ENCODE measurements at places on chromosomes 13 and 19.

DNA sequence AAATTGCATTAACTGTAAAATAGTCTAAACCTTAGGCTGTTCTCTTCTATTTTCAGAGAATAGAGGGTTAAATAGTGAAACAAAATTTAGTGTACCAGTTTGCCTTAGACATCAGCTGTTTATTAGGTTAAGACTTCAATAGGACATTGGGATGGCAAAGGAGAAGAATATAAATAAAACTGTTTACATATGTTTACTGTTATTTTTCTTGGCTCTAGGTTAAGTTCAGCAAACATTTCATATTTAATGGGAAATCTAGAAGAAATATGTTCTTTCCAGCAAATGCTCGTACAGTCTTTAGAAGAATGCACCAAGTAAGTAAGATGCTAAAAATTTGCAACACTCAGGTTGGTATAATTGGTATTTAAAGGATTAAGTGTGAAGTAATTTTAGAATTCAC, 76.5 kb upstream of the TEX29 start:
- no peak for DNase-seq

DNA sequence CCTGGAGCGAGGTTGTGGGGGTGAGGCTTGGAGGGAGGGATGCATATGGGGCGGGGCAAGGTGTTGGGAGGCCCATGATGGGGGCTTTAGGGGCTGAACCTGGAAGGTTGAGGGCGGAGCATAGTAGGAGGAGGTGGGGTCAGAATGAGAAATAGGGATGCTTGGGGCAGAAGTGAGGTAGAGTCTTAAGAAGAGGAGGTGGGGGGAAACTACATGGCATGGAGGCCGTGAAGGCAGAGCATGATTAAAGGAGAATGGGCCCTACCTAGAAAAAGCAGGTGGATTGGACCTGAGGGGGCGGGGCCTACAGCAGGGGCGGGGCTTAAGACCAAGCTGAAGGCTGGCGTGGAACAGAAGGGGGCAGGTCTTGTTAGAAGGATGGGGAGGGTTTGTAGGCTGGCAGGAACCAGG, 799 bp downstream of the NR1H2 start:
- peak; percentile 68 for DNase-seq

- no peak for DNase-seq
Measured at GRCh38 chr13:43303033-43303729, 279.8 kb downstream of the DNAJC15 start.

DNA sequence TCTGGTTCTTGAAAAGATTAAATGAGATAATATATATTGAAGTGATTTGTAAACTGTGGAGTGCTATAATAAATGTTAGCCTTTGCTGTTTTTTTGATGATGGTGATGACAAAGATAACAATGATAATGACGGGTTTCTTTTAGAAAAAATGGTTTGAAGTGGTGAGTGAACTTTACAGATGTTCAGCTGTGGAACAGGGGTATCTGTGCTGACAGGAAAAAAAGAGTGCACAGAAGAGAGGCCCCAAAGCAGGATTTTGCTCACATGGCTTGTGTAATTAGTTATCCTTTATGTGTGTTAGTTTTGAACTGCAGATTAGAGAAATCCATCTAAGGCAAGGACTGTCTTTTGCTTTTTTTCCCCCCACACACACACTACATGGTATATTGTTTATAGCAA, 119.2 kb downstream of the CYSLTR2 start:
- no peak for DNase-seq

GRCh38 chr19:32063601-32064000, 281.8 kb upstream of the ZNF507 start:
- no peak for DNase-seq

DNA sequence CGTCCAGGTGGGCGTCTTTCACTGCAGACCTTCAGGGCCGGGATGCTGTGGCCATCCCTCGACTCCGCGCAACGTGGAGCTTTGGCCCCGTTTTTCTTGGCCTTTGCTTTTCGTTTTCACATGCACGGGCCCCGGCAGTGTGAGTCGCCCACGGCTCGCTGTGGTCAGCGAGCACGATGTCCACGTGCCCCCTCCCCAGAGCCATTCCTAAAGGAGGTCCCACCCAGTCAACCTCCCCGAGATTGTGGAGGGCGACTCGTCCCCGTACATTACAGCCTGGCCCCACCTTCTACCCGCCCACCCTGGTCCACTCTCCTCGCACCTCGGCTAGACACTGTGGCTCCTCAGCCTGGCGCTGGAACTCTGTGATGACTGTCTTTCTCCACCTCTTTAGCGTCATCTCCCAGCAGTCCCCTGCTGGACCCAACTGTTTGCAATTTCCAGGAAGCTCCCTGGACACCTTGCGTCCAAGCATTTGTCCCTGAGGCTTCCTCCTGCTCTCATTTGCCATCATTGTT, 405 bp downstream of the ZNF446 start:
- DNase-seq: no peak

DNA sequence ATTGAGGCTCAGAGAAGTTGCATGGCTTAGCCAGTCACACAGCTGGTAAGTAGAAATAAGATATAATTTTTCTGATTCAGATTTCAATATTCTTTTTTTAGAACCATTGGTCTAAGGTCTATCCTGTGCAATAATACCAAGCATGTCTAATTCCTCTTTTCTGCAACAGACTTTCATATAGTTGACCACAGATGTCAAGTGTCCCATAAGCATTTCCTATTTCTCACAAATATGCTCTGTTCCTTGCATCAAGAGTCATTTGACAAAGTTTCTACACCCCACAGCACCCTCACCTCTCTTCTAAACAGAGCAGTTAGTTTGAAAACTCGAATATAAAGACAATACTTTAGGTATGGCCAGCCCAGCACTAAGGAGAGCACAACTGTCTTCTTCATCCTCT, 26.8 kb upstream of the SACS start:
- DNase-seq: no peak

DNA sequence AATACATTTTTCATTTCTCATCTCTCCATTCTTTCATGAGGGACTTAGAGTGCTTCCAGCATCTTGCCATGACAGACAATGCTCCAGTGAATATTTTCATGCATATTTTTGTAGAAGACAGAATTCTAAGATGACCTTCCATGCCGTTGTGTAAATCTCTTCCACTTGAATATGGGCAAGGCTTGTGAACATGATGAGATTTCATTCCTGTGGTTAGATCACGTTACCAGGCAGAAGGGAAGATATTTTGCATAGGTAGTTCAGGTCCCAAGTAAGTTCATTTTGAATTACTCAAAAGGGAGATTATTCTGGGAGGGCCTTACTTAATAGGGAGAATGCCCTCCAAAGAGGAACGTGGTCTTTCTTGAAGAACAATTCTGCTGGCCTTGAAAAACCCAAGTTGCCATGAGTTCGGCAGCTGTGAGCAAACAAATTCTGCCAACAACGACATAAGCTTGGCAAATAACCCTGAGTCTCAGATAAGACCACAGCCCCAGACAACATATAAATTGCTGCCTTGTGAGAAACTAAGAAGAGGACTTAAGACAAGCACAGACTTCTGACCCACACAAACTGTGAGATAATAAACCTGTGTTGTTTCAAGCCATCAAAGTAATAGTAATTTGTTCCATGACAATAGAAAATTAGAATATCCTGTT, 400.5 kb upstream of the GPC6 start:
- DNase-seq: no peak

GRCh38 chr13:33228648-33229445, 56.7 kb downstream of the STARD13 start:
- no peak for DNase-seq

DNA sequence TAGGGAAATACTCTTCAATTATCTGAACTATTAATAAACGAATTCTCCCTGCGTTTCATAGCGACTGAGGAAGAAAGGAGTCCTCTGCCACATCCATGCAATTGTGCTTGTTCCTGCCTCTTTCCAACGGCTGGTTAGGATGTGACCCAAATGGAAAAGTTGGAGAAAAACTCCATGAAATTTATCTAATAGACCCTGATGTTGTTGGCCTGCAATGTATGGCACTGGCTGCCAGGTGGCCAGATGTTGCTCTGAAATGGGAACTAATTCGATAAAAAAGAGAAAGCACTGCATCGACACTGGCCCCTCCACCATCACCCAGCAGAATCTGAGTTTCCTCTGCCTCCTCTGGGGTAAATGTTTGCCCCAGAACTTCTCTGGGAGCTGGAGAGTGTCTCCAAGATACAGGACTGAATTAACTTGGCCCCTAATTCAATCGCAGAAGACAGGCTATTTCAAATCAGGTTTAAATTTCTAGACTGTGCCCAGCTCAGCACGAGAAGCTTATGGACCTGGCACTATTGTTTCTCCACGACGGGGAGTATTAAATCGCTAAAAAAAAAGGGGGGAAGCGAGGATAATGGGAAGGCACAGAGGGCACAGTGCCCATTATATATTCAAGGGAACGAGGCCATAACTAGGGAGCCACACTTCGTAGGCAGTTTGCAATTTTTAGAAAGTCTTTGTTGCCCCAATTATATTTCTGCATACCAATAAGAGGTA, 103.9 kb downstream of the ZIC5 start:
- no peak for DNase-seq

DNA sequence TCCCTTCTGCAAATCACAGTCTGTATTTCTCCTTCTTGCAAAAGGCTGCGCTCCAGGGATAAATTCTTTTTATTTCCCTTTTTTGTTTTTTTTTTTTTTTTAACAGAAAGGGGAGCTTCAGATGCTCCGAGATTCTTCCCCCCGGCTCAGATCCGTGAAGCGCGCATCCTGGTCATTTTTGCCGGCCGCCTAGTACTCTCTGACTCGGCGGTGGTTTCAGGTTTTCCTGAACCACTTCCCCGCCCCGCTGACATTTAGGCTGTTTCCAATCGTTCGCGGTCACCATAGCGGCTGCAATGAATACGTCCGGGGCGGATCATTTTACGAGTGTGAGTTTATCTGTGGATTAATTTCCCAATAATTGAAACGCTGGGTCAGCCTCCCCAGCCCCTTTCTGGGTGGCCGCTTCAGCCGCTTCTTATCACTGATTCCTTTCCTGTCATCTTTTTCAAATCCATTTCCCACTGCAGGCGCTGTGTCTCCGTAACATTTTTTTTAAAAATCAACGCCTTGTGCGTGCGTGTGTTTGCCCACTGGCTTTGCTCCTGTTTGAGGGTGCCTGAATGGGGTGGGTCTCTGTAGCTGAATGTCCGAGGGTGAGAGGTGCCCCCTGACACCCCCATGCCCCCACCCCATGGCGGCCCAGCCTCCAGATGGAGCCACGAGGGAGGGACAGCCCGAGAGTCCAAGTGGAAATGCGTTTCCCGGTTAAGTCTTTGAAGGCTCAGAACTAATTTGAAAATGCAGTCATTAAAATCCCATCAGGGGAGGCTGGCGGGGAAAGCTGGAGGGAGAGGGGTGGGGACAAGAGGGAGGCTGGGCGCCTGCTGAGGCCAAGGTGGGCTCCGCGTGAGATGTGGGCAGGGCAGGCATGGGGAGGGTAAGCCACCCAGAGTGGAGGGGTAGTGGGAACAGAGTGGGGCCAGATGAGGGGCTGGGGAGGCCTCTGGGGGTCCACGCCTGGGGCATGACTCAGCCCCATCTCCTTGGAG, 10.6 kb downstream of the ONECUT3 start:
- DNase-seq: no peak

DNA sequence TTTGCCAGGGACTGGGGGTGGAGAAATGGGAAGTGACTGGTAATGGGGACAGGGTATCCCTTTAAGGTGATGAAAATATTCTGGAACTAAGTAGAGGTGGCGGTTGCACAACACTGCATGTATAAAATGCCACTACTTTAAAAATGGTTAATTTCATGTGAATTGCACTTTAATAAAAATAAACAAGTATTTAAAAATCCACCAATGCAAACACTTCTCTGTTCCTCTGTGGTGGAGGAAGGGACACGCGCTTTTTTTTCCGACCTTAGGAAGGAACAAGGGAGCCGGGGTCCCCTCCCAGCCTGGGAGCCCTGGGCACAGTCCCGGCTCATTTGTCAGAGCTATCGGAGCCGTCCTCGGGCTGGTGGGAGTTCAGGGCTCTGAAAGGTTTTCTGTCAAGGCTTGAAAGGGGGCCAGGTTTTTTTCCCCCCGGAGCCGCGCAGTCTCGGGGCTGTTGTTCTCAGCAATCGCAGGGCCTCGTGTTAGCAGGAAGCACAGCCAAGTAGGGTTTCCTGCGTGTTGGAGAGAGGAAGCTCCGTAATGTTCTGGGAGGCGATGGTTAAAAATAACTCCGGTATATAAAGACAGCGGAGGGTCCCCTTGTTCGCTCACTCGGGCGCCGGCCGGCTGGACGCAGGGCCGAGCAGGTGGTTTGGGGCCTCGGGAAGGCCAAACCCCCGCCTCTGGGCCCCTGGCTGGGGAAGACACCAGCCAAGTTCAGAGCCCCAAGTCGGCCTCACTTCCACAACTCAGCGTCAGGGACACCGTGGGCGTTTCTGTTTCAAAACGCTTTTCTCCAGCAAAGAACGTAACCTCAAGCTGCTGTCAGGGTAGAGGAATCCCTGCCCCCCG, 41.2 kb upstream of the KLF2 start:
- DNase-seq: peak; percentile 64

DNA sequence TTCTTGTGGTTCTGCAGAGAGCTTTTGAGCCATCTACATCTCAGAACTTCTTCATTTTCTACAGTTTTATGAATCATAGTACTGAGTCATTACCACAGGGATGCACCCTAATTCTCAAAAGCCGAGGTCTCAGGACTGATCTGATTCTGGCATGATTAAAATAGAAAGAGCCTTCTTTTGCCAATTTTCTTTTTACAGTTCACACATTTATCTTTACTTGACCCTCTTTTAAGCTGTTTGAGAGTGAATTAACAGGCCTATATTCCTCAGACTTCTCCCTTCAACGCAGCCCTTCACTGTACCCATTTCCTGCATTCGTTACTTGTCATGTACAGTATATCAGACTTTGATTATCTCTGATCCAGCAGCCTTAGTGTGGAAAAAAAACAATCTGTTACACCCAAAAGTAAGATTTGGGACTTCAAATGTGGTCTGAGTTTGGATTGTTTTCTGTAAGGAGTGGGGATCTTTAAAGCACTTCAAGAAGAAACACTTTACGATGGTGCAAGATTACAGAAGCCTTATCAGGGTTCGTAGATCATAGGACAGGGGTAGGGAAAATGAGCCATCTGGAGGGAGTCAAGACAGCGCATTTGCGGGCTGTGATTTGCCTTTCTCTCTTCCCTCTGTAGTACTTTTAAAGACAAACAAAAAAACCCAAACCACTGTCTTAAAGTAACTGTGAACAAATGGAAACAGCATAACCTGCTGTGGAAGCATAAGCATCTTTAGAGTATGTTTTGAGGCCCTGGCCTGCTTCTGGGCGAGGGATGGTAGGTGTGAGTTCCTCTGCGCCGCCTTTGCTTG, 15.3 kb upstream of the GPR183 start:
- peak; percentile 42 for DNase-seq

- no peak for DNase-seq
Measured at GRCh38 chr13:19181021-19181620, 503 bp downstream of the TUBA3C start.

DNA sequence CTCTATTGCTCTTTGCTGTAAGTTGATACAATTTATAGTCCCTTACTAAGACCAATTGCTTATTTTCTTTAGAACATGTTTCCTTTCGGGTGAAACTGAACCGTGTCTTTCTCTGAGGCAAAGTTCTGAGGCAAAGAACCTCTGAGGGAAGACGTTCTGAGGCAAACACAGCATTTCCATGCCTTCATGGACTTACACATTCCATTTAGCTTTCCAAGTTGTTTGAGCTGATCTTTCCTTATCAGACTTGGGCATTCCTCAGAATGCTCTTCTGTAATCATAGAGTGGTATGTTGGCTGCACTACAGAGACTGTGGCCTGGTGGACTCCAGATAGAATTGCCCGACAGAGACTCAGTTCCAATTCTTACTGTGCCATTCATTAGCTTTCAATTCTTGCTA, 579.1 kb downstream of the KCTD12 start:
- DNase-seq: no peak

All from activated T-cell treated with anti-CD3 and anti-CD28 coated beads, Interleukin-2, amount 50 U/mL, for 1 hour (primary cell).